ENCODE measurements at places on chromosomes 3 and 15.
A peak's percentile ranks its signal among the peaks of the same experiment; 100 is the strongest.

DNA sequence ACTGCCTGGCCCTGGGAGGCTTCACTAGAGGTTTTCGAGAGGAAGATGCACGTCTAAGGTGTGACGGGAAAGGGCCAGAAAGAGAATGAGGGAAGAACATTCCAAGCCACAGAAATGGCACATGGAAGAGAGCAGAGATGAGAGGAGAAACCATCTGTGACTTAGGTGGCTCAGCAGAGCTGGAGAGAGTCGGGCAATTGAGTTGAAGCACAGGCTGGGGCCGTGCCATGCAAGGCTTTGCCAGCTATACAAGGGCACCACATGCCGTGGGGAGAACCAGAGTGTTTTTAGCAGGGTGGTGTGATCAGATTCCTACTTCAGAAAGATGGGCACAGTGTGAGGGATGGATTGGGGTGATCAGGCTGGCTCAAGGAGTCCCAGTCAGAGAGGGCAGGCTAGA lies 126.1 kb downstream of the VGLL4 start:
- DNase-seq: no peak

- DNase-seq: no peak
Measured at GRCh38 chr3:117893001-117893400, 1141.6 kb downstream of the IGSF11 start.

GRCh38 chr3:13769422-13769821 lies 110.4 kb downstream of the WNT7A start:
- DNase-seq: no peak

- peak; percentile 27 for DNase-seq
Measured at GRCh38 chr3:5197470-5198312, 10.2 kb downstream of the EDEM1 start.

GRCh38 chr3:110656394-110657025 lies 415.1 kb upstream of the NECTIN3 start:
- no peak for DNase-seq

DNA sequence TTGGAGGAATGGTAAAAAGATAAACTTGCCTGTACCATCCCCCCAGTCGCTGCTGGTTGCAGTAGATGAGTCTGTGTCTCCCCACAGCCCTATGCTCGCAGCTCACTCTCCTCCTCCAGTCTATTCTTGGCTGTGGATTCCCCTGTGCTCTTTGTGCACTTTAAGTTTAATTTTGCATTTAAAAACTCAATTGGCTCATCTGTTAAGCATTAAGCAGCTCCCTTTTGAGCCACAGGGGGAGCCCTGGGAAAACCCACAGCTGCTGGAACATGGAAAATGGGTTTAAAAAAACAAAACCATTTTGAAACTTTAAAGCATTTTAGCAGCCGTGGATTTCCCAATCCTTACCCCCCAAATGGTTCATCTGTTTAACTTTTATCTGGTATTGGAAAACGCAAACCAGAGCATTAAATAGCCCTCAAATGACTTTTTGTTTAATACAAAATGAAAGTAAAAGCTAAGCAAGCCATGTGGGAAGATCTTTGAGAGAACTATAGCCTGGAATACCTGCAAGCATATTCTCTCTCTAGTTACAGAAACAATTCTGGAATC lies 536.9 kb downstream of the ZIC1 start:
- no peak for DNase-seq

GRCh38 chr3:89107461-89108290 lies at the start of gene EPHA3:
Gene EPHA3 (plus strand): TSS chr3:89107621. CDS start chr3:89107749, 128 bp downstream.
- peak; percentile 19 for DNase-seq

DNA sequence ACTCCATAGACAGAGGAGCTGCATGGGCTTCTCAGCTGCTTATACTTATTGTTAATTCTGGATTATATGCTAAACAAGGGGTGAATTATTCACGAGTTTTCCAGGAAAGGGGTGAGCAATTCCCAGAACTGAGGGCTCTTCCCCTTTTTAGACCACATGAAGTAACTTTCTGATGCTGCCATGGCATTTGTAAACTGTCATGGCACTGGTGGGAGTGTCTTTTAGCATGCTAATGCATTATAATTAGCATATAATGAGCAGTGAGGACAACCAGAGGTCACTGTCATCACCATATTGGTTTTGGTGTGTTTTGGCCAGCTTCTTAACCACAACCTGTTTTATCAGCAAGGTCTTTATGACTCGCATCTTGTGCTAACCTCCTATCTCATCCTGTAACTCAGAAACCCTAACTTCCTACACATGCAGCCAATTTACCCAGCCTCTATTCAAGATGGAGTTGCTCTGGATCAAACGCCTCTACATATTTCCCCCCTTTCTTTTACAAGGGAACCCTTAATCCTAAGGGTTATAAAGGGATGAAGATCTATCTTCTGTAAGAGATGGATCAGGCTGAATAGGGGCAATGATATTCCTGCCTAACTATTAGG lies 12.1 kb upstream of the DMXL2 start:
- no peak for DNase-seq

- no peak for DNase-seq
Measured at GRCh38 chr3:73315706-73316105, 254.2 kb downstream of the EBLN2 start.

Data from activated CD4-positive, alpha-beta T cell treated with anti-CD3 and anti-CD28 coated beads, Interleukin-2, amount 50 U/mL, for 4 hours (primary cell).